ENCODE measurements at places on chromosomes 5 and 9.

GRCh38 chr5:172877466-172878260 is 43.6 kb downstream of the ERGIC1 start:
- no peak for DNase-seq

- no peak for DNase-seq
Observed at GRCh38 chr9:129549139-129549538, 71.8 kb downstream of the C9orf50 start.

GRCh38 chr5:54804086-54804485 is 181.3 kb downstream of the ESM1 start:
- no peak for DNase-seq

GRCh38 chr9:78676623-78677022 is 379.7 kb downstream of the PSAT1 start:
- no peak for DNase-seq

DNA sequence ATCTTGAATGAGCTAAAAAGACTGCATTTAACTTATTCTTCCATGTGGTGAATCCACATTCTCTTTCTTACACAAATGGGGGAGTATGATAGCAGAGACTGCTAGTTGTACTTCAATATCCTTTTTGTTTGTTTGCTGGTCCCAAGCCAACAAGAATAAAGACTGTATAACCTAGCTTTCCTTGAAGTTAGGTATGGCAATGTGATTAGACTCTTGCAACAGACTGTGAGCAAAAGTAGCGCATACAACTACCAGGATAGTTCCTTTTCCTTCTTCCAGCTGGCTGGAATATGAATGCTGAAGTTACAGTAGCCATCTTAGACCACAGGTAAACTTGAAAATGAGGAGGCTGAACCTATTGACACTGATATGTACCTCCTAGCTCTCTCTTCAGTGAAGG is 17.9 kb upstream of the KIF2A start:
- no peak for DNase-seq

GRCh38 chr5:73303148-73304079 is 130.4 kb downstream of the TMEM174 start:
- DNase-seq: no peak

GRCh38 chr5:2442496-2443354 is 308.8 kb downstream of the IRX2 start:
- DNase-seq: no peak

GRCh38 chr9:136348691-136349090 is 14.9 kb downstream of the DNLZ start:
- no peak for DNase-seq

- no peak for DNase-seq
Observed at GRCh38 chr9:81682797-81683196, 6.5 kb downstream of the TLE1 start.

DNA sequence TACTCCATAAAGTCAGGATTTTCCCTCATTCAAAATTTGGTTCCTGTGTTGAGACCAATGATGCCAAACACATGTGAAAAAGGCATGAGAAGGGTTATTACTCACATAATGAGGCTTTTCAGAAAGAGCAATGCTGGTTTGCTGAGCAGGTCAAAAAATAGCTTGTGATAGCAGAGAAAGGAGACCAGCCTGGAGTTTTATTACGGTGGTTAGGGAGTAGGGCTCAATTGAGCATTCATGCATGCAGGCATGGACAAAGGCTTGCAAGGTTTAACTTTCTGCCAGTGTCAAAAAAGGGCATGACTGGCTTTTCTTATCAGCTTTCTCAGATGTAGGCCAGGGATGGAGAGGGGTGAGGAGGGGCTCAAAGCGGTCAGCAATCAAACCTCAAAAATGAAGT is 628.3 kb downstream of the DNAH5 start:
- no peak for DNase-seq

GRCh38 chr9:104980039-104980654 is 52.2 kb upstream of the ABCA1 start:
- no peak for DNase-seq

DNA sequence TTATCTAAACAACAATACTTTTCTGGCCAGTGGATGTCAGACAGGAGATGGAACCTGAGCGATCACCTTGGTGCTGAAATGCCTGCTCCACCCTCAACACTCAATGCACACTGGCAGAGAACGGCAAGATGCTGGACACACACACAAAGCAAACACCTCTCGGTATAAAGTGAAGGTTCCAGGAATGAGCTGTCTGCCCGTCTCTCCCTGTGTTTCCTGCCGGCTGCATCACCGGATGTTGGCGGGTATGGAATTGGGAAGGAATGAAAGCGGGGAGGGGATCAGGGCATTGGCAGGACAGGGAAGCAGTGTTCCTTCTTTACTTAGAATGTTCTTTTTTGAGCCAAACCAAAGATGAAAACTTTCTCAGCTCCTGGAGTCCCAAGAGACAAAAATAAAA is 59.2 kb downstream of the MED10 start:
- DNase-seq: no peak

DNA sequence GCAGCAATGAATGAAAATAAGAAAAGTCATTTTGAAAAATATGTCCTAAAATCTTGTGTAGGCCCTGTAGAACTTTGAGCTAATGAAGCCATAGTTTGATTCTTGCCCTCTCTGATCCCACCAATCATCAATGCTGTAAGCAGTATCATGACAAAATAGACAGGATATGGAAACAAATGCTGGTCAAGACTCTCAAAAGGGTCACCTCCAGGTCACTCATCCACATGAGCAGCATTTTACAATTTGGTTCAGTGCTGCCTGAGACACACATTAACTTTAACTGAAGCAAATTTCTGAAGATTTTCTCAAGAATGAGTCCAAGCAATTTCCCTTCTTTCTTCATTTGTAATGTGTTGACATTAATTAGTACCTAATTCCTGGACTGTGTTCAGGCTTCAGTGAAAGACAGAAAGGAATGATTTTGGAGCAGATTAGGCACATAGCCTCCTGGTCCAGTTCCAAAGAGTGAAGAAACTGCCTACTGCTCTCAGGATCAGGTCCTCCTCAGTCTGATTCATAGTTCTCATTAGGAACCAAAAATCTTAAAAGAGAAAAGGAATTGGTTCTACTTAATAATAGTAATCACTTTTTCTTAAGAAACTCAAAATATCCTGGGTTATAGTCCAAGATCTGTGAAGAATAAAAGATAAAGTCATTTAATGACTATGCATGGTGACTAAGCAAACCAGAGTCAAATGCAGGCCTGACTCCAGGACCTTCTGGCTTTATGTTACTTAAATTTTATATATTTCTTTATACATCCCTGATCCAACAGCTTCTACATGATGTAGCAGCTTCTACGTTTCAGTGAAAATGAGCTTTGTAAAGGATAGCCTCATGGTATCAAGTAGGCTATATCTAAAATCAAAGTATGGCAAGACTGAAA is 192.1 kb upstream of the RGMB start:
- no peak for DNase-seq

DNA sequence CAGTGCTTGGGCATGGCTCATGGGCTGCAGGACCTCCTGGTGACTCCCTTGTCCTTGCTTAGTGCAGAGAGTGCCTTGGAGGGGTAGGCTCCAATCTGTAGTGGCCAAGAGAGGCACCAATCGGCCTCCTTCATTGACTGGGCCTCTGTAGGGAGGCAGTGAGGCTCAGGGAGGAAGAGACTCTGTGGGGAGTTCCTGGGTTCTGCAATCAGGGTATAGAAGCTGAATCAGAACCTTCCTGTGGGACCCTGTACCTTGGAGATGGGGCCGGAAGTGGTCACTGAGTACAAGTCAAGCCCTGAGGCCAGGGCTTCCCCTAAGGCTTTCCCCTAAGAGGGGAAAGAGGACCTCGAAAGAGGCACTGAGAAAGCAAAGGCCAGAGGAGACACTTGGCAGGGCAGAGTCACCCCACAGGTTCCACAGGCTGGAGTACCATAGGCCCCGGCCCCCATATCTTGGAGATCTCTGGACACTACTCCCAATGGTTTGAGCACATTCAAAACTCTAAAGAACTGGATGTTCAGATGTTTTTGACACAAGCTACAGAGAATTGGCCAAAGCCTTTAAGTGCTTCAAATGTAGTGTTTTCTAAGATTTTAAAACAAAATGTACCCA is 190.5 kb downstream of the HSPA4 start:
- no peak for DNase-seq

- DNase-seq: no peak
Observed at GRCh38 chr5:132758451-132758850, 11.2 kb downstream of the CCNI2 start.

DNA sequence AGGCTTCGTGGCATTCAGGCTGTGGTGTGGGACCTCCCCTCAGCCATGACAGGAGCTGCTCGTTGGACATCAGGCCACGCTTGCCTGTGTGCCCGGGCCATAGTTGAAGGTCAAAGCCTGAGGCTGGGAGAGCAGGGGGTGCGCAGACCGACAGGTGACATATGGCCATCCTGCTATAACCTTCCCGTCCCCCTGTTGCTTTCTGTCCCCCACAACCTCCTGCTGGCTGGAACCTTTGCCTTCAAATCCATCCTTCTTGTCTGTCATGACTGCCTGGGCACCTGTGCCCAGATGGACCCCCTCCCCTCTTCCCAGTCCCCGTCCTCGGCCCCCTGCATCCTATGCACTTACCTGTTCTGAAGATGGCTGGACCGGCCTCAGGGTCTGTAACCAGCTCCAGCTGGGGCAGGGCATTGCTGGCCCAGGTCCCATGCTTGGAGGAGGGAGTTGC is 83.2 kb downstream of the WNK2 start:
- no peak for DNase-seq

DNA sequence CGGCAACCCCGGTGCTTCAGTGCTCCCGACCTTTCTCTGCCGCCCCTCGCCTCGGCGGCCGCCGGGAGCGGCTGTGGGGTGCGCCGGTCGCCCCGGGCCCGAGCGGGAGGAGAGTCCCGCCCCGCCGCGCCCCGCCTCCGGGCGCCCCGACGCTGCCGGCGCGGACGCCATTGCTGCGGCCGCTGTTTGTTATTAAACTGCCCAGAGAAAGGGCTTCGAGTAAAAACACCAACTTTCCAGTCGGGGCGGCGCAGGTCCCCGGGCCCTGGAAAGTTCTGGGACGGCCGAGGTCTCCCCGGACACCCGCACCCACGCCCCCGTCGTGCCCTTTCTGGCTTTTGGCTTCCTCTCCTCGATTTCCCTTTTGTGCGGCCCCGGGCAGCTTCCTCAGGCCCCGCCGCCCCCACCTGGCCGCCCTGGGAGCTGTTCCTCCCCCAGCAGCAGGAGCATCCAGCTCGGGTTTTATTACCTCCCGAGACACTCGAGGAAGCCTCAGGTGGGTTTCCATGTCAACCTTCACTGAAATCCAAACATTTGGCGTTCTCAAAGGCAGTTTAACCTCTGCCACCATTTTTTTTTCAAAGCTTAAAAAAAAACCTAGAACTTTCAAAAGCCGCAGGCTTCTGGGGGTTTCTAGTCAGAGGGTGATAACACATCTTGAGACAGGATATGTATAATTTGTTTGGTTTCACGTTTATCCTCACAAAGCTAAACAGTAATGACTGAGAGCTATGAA is 334.4 kb downstream of the CWC27 start:
- DNase-seq: peak; percentile 84

- DNase-seq: peak; percentile 9
Observed at GRCh38 chr9:89821081-89821480, 216.3 kb downstream of the GADD45G start.

GRCh38 chr9:104074876-104075275 is 19.2 kb upstream of the SMC2 start:
- no peak for DNase-seq

DNA sequence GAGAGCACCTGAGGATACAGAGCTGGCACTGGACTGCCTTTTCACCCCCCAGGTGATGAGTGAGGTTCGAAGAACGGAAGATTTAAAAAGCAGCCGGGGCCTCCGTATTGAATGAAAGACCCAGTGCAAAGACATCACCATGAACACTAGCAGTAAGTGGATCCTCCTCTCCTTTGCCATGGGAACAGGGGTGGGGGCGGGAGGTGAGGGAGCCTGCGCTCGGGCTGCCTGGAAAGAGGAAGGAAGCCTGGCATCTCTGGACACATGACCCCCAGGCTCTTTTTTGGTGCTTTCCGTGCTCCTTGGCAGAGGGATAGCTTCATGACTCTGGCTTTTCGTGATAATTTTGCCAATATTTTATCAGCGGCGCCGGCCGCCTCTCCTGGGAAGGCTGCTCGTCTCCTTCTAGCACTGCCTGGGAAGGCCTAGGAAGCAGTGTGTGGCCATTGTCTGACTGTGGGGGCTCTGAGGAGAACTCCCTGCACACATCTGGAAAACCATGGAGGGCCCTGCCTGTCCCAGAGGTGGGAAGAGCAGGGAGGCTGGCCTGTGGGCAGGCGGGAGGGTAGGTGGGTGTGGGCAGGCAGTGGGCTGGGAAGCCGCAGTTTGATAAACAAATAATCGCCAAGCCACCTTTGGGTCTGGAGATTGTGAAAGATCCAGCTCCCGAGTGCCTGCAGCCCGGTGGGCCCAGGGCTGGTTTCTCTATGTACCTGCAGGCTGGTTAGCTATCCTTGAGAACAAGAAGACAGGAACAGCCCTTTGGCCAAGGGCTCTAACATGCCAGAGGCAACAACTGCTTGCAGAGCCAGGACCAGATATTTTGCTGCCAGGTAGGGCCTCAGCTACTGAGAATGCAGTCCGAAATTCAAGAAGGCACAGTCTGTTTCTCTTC is 911 bp downstream of the ABLIM3 start:
- DNase-seq: no peak

DNA sequence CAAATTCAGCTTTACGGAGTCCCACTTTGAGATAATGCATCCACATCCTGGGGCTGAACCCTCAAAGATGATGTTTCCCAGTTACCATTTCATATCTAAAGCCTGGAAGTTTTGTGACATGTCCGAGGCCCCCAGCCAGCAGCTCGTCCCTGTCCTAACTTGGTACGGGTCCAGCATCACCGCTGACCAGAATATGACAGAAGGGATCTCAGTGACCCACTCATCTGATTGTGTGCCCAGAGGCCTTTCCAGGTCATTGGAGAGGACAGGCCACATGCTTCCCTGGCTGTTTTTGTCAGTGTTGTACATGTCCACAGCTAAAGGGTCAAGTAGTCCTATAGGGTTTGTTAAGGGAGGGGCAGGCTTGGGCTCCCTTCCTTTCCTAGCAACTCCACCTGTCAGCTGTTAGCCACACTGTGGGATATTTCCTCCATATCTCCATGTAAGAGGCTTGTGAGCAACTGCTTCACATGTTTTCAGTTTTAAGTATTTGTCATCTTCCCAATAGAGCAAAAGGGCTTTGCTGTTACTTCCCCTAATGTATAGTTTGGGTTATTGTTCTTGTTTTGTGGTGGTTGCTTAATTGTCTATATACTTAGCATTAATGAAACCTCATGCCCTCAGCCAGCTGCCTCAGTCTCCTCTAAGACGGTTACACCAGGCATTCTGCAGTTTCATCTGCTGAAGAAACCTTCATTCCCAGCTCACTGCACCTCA is 33.4 kb downstream of the SECISBP2 start:
- DNase-seq: no peak

GRCh38 chr9:22119522-22120158 is 110.5 kb upstream of the CDKN2B start:
- no peak for DNase-seq

- peak; percentile 5 for DNase-seq
Observed at GRCh38 chr9:12884736-12885395, 110.0 kb downstream of the LURAP1L start.

- DNase-seq: no peak
Observed at GRCh38 chr5:60483050-60483449, 216.9 kb downstream of the DEPDC1B start.

- DNase-seq: no peak
Observed at GRCh38 chr5:66814146-66814991, 218.2 kb downstream of the MAST4 start.

- no peak for DNase-seq
Observed at GRCh38 chr5:178460598-178460997, 129.6 kb downstream of the COL23A1 start.
